ENCODE measurements at places on chromosomes 2 and 18.
A peak's percentile ranks its signal among the peaks of the same experiment; 100 is the strongest.

DNA sequence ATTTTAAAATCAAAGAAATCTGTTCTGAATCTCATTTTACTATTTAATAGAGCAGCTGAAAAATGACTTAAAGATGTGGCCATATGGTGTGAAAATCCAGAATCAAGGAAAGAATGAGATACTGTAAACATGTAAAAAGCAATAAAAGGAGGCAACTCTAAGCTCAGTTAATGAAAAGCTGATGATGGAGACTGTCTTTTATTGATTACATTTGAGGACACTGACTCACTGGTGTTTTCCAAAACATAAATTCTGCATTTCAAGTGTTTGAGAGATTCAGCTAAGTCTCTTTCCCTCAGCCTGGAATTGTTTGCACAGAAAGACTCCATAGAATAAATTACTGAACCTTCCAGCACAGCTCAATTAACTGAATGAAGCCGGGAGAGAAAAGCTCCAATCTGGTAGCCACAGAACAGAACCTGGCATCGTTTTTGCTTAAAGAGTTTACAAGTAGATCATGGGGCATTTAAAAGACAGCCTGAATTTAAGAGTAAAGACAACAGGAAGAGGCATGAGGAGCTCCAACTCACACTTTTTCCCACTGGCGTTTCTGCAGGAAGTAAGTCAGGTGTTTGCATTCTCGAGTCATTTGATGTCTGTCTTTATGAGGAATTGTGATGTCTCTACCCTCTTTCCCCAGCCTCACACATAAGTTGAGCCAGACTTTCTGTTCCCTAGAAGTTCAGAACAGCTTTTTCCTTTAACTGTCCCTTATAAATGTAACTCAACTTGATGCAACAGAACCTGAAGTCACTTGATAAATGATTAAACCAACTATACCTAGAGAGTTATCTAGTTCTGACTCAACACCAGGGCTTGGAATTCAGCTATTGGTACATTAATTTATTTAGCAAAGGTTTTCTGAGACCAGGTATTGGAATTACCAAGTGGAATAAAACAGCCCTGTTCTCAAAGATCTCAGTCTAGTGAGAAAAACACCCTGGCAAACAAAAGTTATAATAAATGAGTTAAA is 53.3 kb downstream of the FTCDNL1 start:
- DNase-seq = no peak

DNA sequence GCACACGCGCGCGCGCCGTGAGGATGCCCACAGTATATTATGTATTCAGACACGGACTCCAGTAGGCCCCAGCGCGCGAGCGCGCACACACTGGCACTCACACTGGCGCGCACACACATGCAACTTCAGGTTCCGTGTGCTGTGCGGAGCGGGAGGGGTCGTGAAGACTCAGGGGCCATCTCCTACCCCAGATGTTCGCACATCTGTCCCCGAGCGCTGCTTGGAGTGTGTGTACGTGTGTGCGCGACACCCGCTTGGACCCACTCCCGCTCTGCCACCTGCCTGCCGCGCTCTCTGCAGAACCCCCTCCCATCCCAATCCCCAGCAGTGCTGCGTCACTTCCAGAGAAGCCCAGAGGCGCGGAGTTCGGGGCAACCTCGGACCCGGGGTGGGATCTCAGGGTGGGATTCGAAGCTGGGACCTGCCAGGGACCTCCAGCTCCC is 2.6 kb downstream of the NRP2 start:
- DNase-seq = no peak

- no peak for DNase-seq
Observed at GRCh38 chr18:9643549-9643948, 29.2 kb upstream of the PPP4R1 start.

DNA sequence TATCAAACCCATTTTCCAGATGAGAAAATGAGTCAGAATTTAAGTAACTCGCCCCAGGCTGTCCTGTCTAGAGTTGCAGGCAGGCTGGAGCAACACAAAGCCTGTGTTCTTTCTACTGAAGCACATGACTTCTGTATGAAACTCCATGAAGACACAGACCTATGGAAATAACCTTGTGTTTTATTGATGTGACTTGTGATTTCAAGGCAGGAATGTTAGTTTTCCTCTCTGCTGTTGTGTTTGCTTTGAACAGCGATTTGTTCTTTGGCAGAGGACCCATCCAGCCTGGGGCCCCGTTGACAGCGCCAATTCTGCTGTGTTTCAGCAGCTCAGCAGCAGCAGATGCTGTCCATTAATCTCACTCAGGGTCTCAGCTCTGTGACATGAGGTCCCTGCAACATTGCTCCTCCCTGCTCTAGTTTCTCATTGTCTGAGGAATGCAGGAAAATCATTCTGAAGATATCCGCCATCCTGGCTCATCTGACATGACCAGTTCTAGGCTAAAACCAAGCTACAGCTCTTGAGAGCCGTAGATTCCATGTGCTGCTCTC is 344.3 kb upstream of the RAB12 start:
- no peak for DNase-seq

- peak; percentile 54 for DNase-seq
Observed at GRCh38 chr2:174023591-174024523, 58.7 kb upstream of the SP3 start.

- DNase-seq = no peak
Observed at GRCh38 chr2:143885461-143885860, 634.5 kb downstream of the ZEB2 start.

DNA sequence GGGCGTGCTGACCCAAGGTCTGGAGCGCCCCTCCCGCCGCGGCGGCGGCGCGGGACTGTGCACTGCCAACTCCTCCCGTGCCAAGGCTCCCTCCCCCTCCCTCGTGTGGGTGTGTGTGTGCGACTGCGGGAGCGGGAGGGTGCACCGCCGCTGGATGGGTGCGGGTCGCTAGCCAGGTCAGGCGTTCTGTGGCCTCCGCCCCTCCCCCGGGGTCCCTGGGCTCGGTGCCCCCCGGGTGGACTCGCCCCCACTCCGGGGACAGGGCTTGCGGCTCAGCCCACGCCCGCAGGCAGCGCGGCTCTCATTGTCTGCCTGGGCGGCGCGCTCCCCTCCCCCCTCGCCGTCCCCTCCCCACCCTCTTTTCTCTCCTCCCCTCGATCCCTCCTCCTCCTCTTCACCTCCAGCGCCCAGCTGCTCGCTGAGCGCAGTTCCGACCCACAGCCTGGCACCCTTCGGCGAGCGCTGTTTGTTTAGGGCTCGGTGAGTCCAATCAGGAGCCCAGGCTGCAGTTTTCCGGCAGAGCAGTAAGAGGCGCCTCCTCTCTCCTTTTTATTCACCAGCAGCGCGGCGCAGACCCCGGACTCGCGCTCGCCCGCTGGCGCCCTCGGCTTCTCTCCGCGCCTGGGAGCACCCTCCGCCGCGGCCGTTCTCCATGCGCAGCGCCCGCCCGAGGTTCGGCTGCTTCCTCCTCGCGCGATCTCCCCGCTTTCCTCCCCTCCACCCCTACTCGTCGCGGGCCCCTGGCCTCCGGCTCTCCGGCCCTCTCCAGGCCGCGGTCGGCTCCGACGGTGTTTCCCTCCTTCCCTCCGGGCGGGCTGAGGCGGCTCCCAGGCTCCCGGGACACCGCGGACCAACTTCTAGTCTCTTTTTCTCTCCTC is at the start of gene GATA6:
Gene GATA6, plus strand, starts transcription at position 579 of the 878 bp plus-strand sequence. CDS start 1,556 bp downstream, outside the sequence.
- peak; percentile 60 for DNase-seq

GRCh38 chr2:234633581-234634230 is 136.8 kb upstream of the ARL4C start:
- no peak for DNase-seq

- no peak for DNase-seq
Observed at GRCh38 chr2:11004199-11004598, 92.5 kb downstream of the KCNF1 start.
